Natural killer cell (primary cell): ENCODE measurements at places on chromosomes 5 and 9.

DNA sequence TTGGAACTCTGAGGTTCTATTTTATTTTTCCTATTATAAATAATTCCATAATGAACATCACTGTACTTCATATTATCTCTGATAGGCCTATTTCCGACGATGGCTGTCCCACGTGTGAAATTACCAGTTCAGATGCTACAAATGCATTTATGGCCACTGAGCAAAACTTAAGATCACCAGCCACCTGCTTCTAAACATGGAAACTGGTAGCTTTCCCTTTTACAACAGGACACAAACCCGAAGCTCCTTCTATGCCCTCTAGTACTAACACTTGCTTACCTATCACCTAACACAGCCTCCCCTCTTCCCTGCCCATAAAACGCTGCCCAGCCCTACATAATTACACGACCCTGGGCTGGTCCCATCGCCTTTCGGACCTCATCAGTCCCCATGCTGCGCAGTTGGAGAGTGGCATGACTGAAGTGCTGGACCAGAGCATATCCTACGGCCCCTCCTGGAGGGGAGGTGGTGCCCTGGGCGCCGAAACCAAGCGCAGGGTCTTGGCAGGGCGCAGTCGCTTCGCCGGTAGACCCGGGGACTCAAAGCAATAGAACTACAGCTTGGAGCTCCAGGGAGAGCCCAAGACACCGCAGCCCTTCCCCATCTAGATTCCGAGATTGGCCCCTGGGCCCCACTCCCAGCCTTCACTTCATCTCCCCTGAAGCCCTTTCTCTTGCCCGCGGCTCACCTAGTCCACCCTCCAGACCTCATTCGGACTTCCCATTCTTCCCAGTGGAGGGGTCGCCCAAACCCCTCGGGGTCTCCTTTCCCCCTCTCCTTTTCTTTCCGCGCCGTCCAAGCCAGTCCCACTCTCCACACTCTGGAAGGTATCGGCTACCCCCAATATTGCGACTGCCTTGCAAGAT is 1.0 kb upstream of the SAP30L start:
- peak; percentile 18 for DNase-seq

DNA sequence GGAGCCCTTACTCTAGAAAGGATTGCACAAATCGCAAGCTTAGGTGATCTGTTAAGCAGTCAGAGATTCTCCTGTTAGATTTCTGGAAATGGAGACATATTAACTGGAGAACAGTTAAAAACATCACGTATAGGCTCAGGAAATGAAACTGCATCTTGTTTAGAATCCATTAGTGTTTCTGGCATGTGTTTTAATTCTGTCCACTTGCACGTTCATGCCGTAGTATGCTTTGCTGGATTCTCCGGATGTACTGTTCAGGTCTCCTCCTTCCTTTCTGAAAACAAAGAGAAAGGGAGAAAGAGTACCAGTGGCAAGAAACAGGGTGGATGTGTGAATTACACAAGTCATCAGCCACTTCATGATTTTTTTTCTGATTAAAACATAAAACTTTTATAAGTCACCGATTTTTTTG is 2.5 kb upstream of the RGMB start:
- peak; percentile 49 for DNase-seq

DNA sequence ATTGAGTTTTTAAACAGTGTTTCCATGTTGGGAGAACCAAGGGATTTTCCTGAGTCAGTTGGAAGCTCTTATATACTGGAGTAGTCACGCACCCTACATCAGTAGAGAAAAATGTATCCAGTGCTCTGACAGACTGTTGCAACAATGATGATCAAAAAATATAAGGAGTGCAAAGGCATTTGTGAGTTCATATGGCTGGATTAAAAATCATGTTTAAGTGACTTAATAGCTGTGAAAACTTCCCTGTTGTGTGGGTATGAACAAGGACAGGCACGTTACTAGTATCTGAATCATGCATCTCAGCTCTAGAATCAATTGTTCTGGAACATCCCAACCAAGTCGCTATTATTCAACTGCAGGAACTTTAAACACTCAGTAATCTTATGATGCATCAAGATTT is 229.7 kb downstream of the ROR2 start:
- no peak for DNase-seq

GRCh38 chr5:149809931-149810691 is 80.0 kb downstream of the PPARGC1B start:
- DNase-seq: no peak

- no peak for DNase-seq
Observed at GRCh38 chr9:14218253-14218652, 95.7 kb downstream of the NFIB start.

GRCh38 chr5:112968411-112969106 is 8.0 kb upstream of the DCP2 start:
- no peak for DNase-seq

- peak; percentile 90 for DNase-seq
Observed at GRCh38 chr5:181207214-181207959, 2.4 kb upstream of the TRIM7 start.

DNA sequence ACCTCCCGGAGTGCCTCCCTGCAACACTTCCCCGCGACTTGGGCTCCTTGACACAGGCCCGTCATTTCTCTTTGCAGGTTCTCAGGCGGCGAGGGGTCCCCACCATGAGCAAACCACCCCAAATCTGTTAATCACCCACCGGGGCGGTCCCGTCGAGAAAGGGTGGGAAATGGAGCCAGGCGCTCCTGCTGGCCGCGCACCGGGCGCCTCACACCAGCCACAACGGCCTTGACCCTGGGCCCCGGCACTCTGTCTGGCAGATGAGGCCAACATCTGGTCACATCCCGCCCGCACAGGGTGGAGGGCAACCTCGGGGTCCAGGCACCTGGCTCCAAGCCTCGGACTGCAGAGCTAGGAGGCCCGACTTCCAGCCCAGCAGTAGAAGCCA is 776 bp upstream of the TERT start:
- no peak for DNase-seq

DNA sequence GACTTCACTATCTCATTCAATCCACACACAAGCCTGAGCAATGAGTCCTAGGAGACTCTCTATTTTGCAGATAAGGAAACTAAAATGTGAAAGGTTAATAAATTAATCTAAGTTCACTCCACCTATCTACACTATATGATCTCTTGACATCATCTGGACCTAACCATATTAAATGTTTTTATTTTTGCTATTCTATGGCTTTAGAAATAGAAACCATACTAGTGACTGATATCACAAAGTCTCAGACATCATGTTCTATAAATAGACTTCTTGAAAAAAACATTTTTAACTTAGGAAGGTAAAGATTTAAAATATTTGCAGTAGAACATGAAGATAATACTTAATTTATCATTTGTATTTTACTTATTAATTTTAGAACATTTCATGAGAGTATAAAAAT is 9.4 kb upstream of the ADGRV1 start:
- no peak for DNase-seq

GRCh38 chr5:13278811-13279210 is 665.7 kb downstream of the DNAH5 start:
- DNase-seq: no peak

GRCh38 chr9:132743931-132744479 is 73.7 kb downstream of the GTF3C4 start:
- DNase-seq: no peak

GRCh38 chr5:115418788-115419187 is 122.3 kb upstream of the CCDC112 start:
- DNase-seq: no peak

DNA sequence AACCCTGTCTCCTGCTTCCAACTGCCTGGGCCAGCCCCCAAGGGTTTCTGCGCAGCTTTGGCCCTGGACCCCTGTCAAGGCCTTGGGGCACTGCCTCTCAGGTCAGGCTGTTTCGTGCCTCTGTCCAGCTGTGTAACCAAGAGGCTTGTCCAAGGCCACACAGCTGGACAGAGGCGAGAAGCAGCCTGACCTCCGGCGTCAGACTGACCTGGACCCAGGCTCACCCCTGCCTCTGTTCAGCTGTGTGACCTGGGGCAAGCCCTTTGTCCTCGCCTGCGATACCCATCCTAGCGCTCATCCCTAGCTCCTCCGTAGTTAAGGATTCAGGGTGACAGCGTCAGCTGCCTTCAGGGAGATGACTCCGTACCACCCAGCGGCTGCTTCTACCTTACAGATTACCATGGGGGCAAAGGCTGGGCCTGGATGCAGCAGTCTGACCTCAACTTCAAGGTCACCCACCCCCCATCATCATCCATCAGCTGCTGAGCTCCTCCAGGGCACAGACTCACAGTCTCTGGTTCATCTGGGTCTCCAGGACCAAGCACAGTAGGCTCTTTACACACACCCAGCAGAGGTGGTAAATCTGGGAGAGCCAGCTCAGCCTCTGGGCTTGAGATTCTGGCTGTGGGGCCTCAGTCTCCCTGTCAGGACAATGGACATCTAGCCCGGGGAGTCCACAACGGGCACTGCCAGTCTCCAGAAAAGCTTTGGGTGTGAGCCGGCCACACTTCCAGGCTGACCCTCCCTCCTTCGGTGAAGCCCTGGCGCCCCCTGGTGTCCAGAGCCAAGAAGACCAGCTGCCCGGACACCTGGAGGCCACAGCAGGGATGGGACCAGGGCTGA is 7.9 kb downstream of the AK1 start:
- DNase-seq: peak; percentile 85

GRCh38 chr5:71582945-71583584 is 4.1 kb upstream of the MCCC2 start:
- no peak for DNase-seq

DNA sequence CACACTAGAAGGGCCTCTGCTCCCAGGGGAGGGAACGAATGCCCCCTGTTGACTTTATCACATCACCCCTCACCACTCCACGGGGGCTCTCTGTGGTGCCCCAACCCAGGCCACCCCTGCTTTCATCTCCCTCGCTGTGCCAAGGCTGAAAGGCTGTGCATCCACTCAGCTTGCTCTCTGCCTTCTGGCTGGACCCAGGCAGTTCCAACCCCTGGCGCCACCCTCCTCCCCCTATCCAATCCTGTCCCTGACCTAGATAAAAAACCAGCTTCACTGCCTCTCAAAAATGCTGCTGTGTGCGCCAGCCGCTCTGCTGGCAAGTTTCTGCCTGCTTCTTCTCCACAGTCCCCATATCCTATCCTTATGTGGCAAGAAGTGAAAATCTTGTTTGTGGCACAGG is 22.4 kb upstream of the CORO2A start:
- DNase-seq: no peak

DNA sequence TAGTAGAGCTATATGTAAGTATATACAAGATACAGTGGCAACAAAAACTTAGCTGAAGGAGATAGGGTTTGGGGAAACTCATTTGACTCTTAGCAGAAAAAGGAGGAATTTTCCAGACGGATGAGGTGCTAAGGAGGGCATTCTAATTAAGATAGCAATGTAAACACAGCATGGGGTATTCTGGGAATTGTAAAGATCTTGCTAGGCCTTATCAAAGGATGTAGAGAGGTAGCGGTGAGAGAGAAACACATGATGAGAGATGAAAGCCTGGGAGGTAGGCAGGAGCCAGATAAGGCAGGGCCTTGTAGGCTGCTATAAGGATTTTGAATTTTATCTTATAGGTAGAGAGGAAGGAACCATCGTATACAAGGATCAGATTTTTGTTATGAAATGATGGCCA is 106.6 kb upstream of the KCNN2 start:
- DNase-seq: no peak

DNA sequence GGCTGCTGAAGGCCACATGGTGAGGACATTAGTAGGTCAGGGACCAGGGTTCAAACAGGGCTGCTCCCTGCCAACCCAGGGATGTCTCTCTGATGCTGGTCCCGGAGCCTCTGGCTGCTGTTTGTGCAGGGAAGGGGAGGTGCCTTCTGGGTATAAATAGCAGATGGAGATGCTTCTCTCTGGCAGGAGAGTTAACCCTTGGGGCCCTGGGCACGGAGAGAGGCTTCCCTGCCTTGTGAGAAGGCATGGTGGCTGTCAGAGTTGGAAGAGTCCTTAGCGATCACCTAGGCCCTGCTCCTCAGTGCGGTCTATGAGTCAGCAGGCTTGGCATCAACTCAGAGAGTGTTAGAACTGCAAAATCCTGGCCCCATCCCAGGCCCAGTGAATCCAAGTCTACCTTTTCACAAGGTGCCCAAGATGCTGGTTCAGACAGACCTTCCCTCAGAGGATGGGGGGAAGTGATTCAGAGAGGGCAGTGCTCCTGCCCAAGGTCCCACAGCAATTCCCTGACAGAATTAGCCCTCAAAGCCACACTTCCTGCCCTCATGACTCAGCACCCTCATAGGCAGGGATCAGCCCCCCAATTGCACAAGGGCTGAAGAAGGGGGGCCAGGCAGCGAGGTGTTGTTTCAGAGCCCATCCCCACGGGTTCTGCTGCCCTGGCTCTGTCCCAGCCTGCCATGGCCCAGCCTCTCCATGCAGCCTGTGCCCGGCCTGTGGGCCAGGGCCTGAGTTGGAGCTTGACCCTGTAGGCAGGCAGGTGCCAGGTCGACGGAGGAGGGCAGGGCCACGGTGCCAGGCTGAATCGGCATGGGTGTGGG is 25.6 kb downstream of the CAMK2A start:
- no peak for DNase-seq

DNA sequence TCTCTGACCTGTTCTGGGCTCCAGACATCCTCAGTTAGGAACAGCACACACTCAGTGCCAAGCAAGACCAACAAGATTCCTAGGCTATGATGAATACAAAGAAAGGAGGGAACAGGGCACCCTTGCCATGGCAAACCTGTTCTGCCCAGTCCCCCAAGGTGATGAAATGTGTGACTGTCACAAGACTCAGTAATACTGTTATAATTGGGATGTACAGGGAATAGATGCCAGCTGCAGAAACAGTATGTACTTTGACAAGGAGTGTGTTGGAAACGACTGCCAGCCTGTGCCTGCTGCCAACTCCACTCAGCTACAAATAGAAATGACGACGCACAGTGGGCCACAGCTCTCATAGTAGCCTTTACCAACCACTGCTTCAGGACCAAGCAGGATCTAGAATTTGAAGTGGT is 453.0 kb downstream of the EFNA5 start:
- no peak for DNase-seq

- no peak for DNase-seq
Observed at GRCh38 chr9:133224762-133225161, 15.7 kb upstream of the OBP2B start.

DNA sequence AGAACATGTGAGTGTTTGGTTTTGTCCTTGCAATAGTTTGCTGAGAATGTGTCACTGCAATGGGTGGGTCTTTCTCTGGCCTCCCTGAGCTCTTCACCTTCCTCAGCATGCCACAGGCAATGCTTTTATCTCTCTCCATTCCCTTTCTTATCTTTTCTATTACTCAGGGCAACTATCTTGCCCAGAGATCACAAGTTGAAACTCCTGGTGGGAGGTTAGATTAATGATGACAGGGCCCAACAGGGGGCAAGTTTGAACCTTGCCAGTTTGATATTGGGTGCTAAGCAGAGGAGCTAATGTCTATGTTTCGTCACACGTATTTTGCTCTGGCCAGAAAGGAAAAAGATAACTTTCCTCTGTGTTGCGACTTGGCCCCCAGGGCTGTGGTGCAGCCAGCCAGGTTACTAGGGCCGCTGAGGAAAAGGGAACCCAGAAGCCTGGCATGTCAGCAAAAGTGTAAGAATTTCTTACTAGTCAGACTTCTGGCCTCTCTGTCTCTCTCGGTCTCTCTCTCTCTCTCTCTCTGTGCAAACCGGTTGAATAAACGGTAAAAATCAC is 299.3 kb upstream of the POU5F2 start:
- DNase-seq: no peak

DNA sequence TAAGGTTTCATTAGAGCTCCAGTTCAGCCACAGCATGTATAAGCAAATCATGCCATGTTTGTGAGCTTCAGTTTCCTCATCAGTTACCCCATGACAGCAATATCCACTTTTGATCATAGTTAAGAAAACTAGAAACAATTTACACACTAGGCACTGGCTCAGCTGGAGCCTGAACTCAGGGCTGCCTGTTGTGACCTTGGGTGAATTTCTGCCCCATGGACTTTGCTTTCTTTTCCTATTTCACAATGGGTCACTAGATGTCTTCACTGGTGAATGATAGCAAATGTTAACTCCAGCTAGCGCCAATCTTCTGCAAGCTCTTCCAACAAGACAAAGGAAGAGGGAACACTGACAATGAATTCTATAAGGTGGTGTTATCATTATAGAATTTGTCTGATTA is 233.3 kb upstream of the TRIM32 start:
- DNase-seq: no peak
